Dermis lymphatic vessel endothelial cell (primary cell): ENCODE measurements at places on chromosomes 2 and 18. TPM values are rescaled to one million over a fixed set of nuclear protein-coding genes. Genes with fewer than 3 reads are reported as not detected.

NCK2 gene
- 46.7 and 47.4 TPM in 2 replicates for total RNA-seq

CPS1 gene
- 0.22 and 1.1 TPM in 2 replicates for total RNA-seq

MARCO gene
- not detected in 2 replicates for total RNA-seq

SLC23A3 gene
- 0.54 and 1.2 TPM in 2 replicates for total RNA-seq

INPP4A gene
- 21.8 and 41.9 TPM in 2 replicates for total RNA-seq

ANKRD29 gene
- 2.5 and 6.2 TPM in 2 replicates for total RNA-seq

OSBPL1A gene
- 15.9 and 19.9 TPM in 2 replicates for total RNA-seq

MOGAT1 gene
- not detected in 2 replicates for total RNA-seq

KIF5C gene
- under 0.01 and 0.09 TPM in 2 replicates for total RNA-seq

CTAGE1 gene
- not detected in 2 replicates for total RNA-seq

ADGRF3 gene
- total RNA-seq, result under 0.01 and 0.09 TPM in 2 replicates
